Stimulated activated CD4-positive, alpha-beta T cell treated with anti-CD3 and anti-CD28 coated beads, Interleukin-12 subunit alpha, Interleukin-12 subunit beta, amount 100 ng/mL, for 24 hours (primary cell): ENCODE measurements at places on chromosomes 4 and X.

DNA sequence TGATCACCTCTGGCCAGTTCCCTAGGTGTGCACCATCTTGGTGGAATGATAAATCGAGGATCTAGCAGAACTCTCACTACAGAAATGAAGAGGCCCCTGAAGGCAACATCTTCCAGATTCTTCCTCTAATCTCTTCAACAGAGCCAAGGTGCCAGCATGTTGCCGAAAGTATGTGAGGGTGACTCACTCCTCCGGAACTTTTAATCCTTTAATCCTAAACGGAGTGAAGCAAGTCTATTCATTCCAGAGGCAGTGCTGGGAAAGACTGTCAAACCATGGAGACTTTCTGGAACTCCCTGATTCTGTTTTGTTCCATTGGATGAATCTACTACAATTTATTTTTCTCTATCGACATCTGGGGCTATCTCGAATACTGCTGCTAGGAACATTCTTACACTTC is 68.7 kb downstream of the SUPT20HL2 start:
- no peak for DNase-seq

GRCh38 chr4:76558396-76559235 is 123.6 kb downstream of the SHROOM3 start:
- DNase-seq: no peak

DNA sequence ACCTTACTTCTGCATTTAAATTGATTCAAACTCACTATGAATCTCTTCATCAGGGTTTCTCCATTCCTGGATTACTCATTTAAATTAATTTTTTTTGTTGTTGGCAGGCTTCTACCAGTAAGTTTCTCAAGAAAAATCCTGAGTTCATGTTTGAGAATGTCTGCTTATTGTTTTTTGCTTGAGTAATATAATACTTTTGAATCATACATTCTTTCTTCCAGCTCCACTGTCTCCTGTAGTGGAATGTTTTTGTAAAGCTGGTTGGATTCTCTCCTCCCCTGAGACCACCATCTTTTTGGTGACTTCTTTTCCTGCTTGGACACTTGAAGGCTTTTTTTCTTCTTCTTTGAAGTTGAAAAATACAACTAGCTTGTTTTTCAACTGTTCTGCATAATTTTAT is 4.3 kb upstream of the MID1IP1 start:
- no peak for DNase-seq

DNA sequence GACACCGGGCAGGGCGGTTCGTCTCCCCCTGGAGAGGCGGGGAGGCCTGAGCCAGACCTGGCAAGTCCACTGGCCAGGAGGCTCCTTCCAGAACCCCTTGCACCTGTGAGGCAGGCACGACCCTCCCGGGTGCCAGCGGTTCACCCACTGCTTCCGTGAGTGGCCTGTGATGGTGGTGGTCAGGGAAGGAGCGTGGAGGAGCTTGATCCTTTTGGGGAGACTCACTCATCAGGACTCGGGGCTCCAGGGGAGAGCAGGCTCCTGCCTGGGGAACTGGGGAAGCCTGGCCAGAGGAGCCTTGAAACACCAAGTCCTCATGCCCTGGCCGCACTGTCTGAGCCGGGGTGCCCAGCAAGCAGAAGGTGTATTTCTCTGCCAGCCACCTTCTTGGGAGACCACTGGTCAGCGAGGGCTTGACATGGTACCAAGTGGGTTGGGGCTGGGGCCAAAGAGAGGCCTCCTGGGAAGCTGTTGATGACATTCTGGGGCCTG is 860 bp downstream of the FAM50A start:
- no peak for DNase-seq

DNA sequence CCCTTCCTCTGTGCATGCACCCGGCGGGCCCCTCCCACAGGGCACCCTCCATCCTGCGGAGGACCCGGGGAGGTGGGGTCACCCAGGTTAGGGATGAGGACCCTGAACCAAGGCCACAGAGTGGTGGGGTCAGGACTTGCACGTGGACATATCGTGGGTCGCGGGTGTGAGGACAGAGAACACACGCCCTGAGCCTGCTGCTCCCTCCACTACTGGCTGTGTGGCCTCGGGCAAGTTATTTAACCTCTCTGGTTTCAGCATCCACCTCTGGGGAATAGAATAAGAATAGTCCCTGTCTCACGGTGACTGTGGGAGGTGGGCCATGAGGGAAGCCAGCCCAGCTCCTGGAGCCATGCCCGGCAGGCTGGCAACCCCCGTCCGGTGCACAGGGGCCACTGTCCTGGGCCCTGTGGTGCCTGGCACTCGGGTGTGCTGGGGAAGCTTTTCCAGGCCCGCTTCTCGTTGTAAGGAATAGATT is 5.1 kb downstream of the PSAPL1 start:
- no peak for DNase-seq

DNA sequence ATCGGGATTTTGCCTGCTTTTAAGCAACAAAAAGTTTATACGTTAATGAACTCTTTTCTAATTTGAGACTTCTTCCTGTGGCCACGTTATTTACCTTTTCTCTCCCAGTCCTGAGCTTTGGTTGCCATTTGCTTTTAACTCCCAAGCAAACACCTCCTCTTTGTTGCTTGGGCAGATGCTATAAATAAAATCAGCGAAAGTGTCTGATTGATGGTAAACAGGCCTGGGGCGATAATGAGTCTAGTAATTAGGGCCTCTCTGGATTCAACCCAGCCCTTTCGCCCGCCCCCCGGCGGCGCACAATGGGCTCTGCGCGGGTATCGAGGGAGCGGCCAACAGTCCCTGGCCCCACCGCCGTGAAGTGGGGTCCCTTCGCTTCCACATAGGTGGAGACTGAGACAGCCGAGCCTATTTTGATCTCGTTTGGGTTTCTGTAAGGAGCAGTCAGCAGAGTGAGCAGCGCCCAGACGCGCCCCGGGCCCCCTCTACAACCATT is 790 bp downstream of the CLGN start:
- DNase-seq: no peak

- DNase-seq: no peak
Measured at GRCh38 chr4:171342646-171343045, 470.6 kb upstream of the GALNTL6 start.

DNA sequence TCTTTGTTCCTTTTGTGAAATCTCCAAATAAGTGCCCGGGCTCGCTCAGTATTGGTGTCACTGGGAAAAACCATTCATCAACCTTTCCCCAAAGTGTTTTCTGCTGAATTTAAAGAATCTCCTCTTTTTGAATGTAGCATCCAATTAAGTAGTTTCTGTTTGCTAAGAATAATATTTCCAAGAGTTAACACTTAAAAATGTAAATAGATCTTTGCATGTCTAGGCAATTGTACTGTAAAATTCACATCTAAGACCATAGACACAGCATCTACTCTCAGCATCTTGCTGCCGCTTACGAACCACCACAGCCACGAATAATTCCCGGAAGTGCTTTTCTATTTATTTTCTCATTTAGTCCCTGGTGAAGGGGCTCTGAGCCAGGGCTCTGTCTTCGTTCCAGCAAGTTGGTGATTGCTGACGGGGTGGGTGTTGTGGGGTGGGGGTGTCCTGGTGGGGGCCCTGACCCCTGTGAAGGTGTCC is 1.4 kb downstream of the NSG1 start:
- DNase-seq: no peak

DNA sequence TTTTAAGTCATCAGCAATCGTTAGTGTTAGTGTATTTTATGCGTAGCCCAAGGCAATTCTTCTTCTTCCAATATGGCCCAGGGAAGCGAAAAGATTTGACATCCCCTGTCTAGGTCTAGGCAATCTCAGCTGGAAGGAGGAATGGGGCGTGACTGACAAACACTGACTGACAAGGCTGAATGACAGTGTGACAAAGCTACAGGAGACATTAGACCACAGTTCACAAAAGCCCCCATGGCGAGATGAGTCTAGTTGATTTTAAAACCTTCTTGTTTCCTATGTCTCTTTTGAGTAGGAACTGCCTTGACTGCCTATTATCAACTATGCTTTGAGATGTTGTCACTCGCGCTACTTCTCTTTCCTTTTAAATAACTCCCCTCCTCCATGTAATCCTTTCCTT is 42.3 kb downstream of the QRFPR start:
- DNase-seq: no peak
